ENCODE measurements at places on chromosomes 2 and 18.

GRCh38 chr2:110157153-110157793, 41.7 kb upstream of the MALL start:
- DNase-seq = peak; percentile 29

GRCh38 chr2:113058411-113058994, 495 bp upstream of the IL36RN start:
- DNase-seq = no peak

- no peak for DNase-seq
Observed at GRCh38 chr2:240374085-240374907, 61.2 kb upstream of the GPC1 start.

GRCh38 chr2:201263779-201264178, 3.4 kb downstream of the CASP8 start:
- no peak for DNase-seq

GRCh38 chr2:237269138-237269875, 144.7 kb downstream of the COL6A3 start:
- DNase-seq = no peak

- no peak for DNase-seq
Observed at GRCh38 chr2:106638043-106638442, 150.9 kb downstream of the CD8B2 start.

GRCh38 chr2:8999102-8999446, 4.4 kb downstream of the MBOAT2 start:
- no peak for DNase-seq

GRCh38 chr2:140529706-140530105, 1601.1 kb downstream of the LRP1B start:
- DNase-seq = no peak

- DNase-seq = no peak
Observed at GRCh38 chr2:40786636-40787035, 334.7 kb upstream of the SLC8A1 start.

DNA sequence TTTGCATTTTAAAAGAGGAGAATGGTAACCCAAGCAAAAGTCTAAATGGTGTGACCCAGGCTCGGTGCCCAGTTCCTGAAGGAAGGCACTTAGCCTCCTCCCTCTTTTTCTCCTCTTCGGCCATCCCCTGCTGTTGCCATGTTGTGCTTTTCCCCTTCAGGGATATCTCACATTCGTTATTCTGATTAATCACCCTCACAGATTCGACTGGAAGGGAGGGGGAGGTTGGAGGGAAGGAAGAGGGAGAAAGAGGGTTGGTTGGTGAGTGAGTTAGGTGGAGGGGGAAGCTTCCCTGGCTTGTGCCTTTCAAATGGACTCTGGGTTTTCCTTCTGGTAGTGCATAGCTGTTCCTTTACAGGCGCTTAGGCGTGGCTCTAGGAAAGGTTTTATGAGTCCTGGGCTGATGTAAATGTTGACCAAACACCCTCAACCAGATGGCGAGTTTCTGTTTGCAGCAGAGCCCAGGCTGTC, 39.0 kb upstream of the LYPD6B start:
- no peak for DNase-seq

DNA sequence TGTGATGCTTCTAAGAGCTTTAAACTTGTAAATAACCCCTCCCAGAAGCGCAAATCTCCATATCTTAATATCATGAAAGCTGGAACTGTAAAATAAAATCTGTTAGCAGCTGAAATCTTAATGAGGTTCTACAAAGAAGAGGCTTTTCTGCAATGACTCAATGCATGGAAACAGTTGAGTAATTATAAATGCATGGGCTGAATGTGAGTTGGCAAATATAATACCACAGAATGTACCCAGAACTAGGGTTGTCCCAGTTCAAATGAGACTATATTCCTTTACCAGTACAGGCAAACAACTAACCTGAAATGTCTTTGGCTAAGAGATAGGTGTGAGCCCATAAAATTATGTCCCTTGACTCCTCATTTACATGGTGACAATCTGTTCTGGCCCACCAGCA, 52.9 kb downstream of the SATB2 start:
- DNase-seq = no peak

DNA sequence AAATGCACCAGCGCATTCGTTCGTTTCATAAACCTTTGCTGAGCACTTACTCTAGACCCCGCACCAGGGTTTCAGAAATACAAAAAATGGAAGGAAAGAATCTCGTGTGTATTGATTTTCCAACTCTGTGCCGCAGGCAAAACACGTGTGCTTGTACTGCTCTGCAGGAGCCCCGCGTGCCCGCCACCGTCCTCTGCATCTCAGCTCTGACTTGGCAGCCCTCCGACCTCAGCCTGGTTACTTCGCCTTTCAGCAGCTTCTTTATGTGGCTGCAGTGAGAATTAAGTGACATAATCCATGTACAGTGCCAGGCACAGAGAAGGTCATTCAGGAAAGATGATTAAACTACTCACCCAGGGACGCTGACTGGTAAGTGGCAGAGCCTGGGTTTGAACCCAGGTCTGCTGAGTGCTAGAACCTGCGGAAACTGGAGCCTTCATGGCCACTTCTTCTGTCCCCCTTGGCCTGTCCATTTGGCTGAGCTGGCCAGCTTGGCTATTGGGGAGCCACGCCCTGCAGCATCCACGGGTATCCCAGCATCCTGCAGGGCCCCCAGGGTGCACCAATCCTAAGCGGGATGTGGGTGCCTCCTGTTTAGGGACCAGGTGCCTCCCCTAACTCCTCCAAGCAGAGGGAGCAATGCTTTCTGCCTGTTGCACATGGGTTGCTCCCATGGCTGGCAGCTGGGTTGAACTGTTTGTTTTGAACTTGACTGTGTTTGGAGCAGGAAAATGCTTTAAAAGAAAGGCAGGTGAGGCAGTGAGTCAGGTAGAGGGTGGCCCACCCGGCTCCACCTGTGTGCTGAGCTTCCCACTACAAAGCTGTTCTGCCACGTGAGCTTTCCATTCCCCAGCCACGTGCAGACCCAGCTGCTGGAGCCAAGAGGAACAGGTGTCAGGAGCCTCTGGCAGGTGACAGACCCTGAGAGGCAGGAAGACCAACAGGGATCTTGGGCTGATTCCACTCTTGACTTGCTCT, 34.3 kb downstream of the INHBB start:
- DNase-seq = no peak

- no peak for DNase-seq
Observed at GRCh38 chr2:188364033-188364630, 72.5 kb downstream of the GULP1 start.

GRCh38 chr18:48791636-48792105, 159.1 kb downstream of the SMAD7 start:
- DNase-seq = no peak

DNA sequence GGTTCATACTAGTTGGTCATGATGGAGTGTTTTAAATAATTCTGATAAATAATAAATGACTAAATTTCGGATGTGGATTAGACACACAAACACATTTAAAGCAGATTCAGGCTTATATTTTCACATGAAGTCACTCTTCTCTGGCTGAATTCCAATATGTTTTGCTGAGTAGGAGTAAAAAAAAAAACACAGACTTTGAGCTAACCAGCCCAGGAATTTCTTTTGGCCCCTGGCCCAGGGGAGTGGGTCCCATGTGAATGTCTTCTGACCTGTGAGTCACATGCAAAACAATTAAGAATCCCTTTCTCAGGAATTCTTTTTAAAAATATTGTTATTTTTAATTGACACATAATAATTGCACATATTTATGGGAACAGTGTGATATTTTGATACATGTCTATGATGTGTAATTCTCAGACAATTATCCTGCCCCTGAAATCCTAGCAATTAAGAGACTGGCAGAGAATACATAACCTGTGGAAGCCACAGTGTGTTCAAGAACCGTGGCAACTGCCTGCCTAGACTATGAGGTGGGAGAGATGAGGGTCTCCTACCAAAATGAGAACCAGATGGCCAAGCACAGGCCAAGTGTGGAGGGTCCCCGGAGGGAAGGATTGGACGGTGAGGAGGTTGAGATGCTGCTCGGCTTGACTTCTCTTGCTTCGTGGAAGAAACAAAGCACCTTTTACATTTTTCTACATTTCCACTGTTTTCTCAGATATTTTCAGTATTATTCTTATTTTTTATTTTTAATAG, 236.4 kb downstream of the PIEZO2 start:
- DNase-seq = no peak

GRCh38 chr2:100812573-100812972, 7.4 kb upstream of the NPAS2 start:
- no peak for DNase-seq

GRCh38 chr2:231900486-231900942, 25.7 kb downstream of the NPPC start:
- no peak for DNase-seq

GRCh38 chr2:122136056-122136455, 380.6 kb downstream of the TSN start:
- no peak for DNase-seq

- no peak for DNase-seq
Observed at GRCh38 chr2:166665991-166666940, 172.2 kb upstream of the SCN7A start.

DNA sequence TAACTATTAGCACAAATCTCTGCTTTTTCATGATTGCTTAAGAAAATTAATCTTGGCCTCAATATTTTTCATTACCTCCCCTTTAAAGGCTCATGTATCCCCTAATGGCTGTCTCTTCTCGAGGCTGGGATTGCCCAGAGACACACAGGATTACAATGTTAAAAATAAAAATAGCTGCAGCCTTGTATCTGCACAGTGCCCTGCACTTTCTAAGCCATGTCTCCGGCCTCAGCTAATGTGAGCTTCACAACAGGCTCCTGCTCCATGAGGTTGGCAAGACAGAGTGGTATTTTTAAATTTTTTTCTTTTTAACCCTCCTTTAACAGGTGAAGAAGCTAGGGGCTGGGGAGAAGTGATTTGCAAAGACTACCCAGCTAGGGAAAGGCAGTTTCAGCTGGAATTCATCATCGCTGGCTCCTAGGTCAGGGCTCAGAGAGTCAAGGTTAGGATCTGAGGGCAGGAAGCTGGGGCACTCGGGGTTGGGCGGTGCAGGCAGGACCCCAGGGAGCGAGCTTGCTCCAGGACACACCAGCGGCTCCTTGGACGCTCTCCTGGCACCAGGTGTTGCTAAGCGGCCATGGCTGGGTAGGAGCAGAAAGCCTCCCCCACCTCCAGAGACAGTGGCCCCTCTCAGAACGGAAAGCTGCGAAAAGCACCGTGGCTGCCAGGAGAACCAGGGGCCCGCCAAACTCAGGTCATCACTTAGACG, 135.6 kb downstream of the SMAD2 start:
- DNase-seq = no peak

DNA sequence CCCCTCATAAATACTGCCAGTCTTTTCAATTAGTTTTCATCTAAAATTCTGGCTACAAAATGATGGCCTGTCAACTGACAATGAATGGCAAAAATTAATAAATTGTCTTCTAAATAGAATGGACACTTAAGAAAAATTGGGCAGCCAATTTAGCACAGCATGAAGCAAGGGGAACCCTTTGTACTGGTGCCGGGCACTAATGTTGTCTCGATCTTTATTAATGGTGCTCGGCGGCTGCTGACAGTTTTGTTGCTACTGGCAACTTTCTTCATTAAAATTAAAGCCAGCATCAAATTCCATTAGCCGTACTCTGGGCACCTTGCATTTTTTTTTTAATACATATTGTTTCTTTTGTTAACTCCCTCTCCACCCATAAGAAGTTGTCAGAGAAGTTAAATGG, 309.3 kb downstream of the GBX2 start:
- DNase-seq = no peak

DNA sequence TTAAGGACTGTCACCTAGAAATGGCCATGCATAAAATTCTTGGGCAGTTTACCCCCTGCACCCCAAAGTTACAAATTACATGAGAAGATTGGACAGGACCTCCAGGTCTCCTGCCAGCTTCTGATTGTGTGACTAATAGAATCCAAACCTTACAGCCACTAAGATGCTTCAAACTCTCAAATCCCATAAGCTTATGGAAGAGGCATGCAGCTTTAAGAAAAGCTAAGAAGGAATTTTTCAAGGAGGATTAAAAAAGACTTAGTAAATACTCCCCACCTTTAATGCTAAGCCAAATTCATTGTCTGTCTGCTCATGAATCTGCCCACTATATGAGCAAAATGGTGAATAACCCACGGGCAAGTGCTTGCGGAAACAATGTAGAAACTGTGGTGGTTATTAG, 86.3 kb downstream of the MAIP1 start:
- no peak for DNase-seq

- peak; percentile 17 for DNase-seq
Observed at GRCh38 chr2:225002039-225002655, 40.1 kb downstream of the DOCK10 start.

DNA sequence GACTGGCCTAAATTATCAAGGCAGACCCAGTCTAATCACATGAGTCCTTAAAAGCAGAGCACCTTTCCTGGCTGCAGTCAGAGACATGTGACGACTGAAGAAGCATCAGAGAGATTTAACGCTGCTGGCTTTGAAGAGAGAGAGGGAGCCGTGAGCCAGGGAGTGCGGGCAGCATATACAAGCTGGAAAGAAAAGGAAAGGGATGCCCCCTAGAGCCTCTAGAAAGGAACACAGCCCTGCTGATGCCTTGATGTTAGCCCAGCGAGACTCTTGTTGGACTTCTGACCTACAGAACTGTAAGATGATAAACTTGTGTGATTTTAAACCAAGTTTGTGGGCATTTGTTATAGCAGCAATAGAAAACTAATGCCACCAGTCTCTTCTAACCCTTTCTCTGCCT, 58.1 kb downstream of the HEATR5B start:
- no peak for DNase-seq

DNA sequence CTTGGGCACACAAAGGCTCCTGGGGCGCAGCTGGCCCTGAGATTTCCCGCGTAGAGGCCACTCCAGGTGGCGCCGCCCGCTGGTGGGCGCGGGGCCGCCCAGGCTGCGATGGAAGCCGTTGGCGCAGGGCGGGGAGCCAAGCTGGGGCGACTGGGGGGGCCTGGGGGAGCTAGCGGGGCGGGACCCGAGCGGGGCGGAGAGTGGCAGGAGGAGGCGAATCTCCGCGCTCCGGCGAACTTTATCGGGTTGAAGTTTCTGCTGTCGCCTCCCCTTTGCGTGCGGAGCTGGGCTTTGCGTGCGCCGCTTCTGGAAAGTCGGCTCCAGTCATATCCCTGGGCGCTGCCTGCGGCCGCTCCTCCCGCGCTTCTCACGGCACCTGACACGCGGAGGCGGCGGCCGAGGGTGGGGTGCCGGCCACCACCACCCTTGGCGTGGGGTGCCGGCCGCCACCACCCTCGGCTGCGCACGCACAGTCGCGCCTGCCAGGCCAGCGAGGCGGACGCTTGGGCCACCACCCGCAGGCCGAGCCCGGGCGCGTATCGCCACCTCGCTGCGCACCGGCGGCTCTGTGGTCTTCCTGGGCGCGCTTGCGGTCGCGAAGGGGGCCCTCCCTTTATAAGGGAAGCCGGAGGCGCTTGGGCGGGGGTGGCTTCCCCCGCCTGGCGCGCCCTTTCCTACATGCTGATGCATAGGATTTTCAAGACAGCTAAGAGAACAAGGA, 919 bp upstream of the CYP1B1 start:
- no peak for DNase-seq
